ENCODE measurements at places on chromosomes 5 and 9.

GRCh38 chr5:64836190-64836755 lies 67.5 kb downstream of the CWC27 start:
- no peak for DNase-seq

GRCh38 chr9:33041432-33042188 lies 16.5 kb downstream of the DNAJA1 start:
- no peak for DNase-seq

- DNase-seq = no peak
Measured at GRCh38 chr5:169875091-169875728, 105.1 kb downstream of the INSYN2B start.

GRCh38 chr5:1176473-1177391 lies 24.7 kb upstream of the SLC6A19 start:
- no peak for DNase-seq

DNA sequence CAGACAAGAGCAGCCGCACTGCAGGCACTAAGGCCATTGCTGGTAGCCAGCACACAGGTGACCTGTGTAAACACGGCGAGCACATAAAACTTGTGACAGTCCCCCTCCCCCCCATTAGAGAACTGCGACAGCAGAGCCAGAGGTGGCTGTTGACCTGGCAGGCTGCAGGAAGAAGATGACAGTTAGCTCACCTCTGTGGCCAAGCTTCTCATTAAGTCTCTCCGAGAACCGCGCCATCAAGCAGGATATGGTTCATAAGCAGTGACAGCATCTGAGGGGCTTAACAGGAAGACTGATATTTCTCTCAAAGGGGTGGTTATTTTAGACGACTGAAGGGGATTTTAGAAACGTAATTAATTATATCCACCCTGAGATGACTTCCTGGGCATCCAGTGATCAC lies 5.2 kb downstream of the SURF4 start:
- no peak for DNase-seq

GRCh38 chr9:71306134-71306533 lies 184.7 kb upstream of the TRPM3 start:
- DNase-seq = no peak

GRCh38 chr9:15206903-15207696 lies 99.9 kb downstream of the TTC39B start:
- no peak for DNase-seq

DNA sequence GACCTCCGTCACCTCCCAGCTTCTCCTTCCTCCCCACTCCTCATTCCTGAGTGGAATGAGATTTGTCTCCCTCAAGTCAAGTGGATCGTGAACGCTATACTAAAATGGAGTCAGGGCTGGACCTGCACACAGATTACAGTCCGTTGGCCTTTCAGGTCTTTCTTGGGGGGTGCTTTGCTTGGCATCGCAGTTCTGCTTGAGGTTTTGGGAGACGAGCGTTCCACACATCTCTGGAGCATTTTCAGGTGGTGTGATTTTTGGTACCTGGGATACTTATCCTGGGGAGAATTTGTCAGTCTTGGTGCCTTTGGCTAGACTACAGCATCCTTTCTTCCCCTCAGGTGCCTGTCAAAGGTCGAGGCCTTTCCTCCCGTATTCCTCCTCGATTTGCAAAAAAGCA lies 23.8 kb upstream of the POMT1 start:
- DNase-seq = no peak

DNA sequence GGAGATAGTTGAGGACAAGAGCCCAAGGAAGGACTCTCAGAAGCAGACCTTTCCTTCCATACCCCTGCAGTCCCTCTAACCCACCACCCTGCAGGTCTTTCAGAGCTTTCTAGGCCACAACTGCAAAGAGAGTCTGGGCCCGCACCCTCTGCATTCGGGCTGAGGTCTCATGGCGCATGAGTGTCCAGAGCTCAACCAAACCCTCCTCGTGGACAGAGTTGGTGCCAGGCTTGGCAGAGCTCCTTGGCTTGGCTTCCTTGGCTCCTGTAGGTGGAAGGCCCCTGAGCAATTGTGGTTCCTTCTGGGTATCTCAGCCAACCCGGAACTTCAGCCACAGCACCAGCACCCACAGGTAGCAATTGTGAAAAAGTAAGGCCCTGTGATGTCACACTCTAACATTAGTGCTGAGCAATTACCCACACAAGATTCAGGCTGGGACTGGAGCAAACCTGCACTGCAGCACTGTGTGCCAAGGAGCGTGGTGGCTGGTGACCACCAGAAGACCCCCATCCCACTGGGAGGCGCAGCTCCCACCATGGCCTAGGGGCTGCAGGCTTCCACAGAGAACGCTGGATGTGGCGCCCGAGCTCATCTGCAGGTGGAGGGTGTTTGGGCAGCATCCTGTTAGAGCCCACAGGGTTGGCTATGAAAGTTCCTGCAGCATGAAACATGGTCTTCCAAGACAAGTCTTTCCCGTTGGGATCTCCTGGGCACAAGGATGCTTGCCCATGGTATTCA lies 38.8 kb downstream of the FOXI1 start:
- no peak for DNase-seq

Measured in activated naive CD4-positive, alpha-beta T cell (primary cell).